ENCODE measurements at places on chromosomes 7 and 10. TPM values are rescaled to one million over a fixed set of nuclear protein-coding genes. Genes with fewer than 3 reads are reported as not detected.

MMP21 gene
- total RNA-seq = not detected

CXCL12 gene
- total RNA-seq = 9.5 TPM

GBX1 gene
- not detected for total RNA-seq

CTAGE8 gene
- not detected for total RNA-seq
